ENCODE measurements at places on chromosomes 12 and 14.

- no peak for DNase-seq
These were observed 92.0 kb upstream of the AMN1 start for GRCh38 chr12:31820832-31821231.

- peak; percentile 88 for DNase-seq
These were observed 12.2 kb upstream of the NID2 start for GRCh38 chr14:52080808-52081755.

GRCh38 chr12:117437516-117438255, 76.3 kb upstream of the NOS1 start:
- DNase-seq = no peak

DNA sequence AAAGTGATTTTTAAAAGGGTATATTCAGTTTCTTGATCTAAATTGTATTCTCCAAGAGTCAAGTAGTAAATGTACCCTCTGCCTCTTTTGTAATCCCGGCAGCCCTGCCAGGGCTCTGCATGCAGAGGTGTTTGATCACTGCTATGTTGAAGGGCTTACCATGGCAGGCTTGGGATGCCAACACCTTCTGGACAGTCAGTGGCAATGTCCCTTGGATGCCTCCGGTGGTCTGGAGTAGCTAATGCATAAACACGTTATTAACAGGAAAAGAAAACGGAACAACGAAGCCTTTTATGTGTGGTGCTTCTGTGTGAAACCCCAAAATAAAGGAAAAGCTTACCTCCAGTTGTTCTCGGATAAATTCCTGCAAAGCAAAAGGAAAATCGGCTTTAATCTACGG, 19.9 kb downstream of the EIF2B2 start:
- DNase-seq = peak; percentile 8

DNA sequence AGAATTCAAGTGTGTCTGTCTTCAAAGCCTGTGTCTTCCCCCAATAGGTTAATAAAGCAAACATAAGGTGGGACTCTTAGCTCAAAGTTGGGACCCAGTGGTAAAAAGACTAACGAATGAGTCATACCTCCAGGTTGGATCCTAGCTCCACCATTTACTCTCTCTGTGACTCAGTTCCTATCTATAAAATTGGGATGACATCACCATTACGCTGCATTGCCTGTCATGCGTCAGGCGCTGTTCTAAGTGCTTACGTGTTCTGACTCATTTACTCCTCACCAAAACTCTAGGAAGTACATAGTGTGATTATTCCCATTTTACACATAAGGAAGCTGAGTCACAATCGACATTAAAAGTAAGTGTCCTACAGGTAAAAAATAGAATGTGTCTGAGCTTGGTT, 915.8 kb downstream of the VRK1 start:
- DNase-seq = peak; percentile 49

GRCh38 chr12:70983692-70984091, 63.2 kb upstream of the PTPRR start:
- DNase-seq = no peak

DNA sequence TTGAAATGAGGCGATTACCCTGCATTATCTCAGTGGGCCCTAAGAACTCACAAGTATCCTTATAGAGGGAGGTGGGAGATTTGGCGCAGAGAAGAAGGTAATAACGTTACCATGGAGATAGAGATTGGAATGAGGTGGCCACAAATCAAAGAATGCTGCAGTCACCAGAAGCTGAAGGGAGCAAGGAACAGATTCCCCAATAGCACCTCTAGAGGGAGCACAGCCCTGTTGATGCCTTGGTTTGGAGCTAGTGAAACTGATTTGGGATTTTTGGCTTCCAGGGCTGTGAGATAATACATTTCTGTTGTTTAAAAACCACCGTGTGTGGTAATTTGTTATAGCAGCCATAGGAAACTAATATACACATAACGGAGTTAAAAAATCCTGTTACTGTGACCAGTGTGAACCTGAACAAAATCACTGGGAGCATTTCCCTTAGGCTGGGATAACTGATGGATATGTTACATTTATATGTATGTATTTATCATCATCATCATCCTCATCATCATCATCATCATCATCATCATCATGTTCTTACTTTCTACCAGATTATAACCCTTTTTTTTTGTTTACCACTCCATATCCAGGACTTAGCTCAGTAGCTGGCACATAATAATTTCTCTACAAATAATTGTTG, 100.3 kb downstream of the LIN7A start:
- peak; percentile 65 for DNase-seq

GRCh38 chr12:108232565-108232964, 103.5 kb downstream of the WSCD2 start:
- no peak for DNase-seq

DNA sequence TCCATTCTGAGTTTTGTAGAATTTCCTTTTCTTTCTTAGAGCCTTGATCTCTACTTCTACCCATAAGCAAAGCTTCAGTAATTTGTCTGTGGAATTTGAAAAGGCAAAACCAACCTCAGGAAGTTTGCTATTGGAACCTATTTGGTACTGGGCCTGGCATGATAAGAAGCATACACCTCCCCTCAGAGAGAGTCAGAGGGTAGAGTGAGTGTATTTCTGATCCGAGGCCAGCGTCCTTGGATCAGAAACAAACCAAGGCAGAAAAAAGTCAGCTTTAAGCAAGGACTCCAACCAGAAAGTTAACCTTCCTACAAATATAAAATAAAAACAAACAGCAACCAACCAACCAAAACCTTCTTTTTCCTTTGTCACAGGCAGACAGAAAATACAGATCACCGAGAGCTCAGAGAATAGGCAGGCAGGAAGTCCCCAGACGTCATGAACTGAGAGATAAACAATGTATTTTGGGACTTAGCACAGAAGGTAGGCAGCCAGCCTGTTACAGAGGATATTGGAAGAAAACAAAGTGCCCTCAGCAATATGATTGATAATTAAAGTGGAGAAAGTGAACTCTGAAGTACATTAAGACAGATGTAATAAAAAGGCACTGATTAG, 141.5 kb downstream of the NEDD1 start:
- no peak for DNase-seq

GRCh38 chr12:108133482-108133881, 4.4 kb downstream of the WSCD2 start:
- DNase-seq = no peak

GRCh38 chr12:94049718-94050117, 98.7 kb upstream of the PLXNC1 start:
- DNase-seq = no peak

- DNase-seq = no peak
These were observed 4.3 kb upstream of the GZMH start for GRCh38 chr14:24613747-24614146.

DNA sequence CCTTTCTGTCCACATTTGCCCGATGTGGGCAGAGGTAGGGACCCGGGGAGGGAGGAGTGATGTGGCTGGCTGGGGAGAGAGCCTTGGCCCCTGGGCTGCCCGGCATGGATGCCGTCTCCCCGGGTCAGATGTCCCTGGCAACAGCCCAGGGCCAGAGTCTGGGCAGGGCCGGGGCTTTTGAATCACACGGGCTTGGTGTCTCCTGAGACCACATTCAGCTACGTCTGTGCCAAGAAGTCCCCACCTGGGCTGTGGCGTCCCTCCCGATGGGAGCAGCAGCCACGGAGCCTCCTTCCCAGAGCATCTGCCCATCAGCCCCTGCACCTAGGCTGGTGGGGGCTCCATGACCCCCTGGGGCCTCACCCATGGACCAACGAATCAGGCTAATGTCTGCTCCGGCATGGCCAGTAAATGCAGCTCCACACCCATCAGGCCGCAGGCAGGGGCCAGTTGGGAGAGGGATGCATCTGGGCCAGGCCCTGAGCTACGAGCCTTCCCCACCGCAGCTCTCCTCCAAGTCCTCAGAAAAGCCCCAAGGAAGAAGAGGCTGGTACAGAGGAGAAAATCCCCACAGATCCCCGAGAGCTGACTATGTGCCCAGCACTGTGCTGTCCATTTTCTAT, 109.4 kb downstream of the RFLNA start:
- DNase-seq = no peak

DNA sequence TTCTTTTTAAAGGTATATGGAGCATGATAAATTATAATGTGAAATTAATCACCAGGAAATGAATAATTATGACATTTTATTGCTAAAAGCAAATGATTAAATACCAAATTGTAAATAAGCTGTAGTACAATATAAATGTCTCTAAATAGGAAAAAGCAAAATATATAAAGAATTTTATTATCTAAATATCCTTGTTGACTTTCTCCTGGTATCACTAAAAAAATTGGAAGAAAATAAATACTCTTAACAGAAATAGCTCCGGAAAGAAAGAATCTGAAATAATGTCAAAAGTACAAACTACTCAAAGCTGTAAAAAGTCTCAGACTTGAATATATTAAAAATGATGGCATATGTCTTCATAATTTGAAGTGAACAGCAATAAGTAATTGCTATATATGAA, at the start of gene OR11H7:
Gene OR11H7, plus strand, starts transcription at position 301 of the 400 bp plus-strand sequence.
- DNase-seq = no peak

DNA sequence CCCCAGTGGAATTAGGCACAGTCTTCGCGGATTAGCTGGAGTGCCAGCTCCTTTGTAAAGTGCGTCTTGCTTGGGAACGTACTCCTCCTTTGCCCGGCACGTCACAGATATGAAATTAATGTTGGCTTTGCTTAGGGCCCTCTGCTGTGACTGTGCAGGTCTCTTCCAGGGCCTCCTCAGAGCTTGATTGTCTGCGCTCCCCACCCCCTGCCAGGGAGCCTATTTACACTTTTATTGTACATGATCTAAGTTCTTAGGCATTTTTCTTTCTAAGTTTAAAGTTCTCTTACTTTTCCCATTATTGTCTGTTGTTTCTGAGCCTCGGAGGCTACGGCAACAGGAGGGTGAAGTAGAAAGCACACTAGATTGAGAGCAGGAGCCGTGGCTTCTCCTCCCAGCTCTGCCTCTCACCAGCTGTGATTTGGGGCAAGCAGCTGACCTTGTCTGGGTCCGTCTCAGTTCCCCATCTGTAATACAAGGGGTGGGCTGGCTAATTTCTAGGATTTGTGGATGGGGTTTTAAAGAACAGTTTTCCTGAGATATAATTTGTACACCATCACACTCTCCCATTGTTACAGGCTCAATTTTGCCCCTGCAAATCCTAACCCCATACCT, 81.8 kb downstream of the TSPAN9 start:
- peak; percentile 87 for DNase-seq

Measured in astrocyte of the spinal cord (primary cell).